ENCODE measurements at places on chromosomes 12 and 14.

- DNase-seq = no peak
These were observed 116.7 kb upstream of the FOXN3 start for GRCh38 chr14:89533766-89534165.

GRCh38 chr12:62783881-62784280 is 151.1 kb downstream of the PPM1H start:
- no peak for DNase-seq

GRCh38 chr12:31006416-31007152 is 67.1 kb upstream of the DDX11 start:
- DNase-seq = no peak

DNA sequence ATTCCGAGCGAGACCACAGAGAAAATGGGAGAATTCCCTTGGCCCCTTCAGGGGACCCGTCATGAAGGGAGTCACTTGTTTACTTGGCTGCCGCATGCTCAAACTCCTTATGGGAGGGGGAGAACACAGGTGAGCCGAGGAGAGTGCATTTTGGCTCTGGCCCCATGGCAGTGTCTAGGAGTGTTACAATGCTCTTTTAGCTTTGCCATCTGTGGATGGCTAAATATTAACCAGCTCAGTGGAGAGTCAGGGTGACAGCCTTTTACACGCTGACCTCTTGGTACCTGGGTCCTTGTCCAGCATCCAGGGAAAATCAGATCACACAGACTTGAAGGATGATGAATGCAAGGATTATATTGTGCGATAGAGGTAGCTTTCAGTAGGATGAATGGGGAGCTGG is 146.4 kb upstream of the ATXN7L3B start:
- DNase-seq = no peak

DNA sequence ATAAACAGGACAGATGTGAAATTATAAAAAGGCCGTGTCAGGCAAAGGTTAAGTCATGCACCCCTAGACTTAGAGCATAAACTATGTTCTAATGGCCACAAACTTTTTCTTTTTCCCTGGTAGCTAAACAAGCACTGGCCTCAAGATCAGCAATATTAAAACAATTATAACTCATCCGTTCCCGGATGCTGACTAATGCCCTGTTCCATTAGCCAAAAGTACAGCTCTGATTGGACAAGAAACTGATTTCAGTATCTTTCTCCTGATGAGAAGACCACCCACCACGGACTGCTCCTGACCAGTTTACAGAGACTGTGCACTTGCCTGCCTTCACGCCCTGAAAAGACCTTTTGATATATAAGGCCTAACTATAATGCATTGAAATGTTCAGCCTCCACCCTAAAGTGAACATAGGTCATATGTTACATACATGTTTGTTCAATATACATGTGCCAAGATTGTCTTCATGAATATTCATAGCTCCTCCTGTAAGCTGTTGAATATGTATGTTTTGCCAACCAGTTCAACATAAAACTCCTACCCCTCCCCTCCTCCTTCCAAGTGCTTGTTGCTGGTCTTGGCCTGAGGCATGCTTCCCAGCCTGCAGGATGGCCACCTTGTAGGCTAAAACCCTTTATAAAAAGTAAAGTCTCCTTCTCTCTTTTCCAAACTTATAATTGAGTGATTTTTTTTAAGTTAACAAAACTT is 162.0 kb downstream of the IPO8 start:
- no peak for DNase-seq

DNA sequence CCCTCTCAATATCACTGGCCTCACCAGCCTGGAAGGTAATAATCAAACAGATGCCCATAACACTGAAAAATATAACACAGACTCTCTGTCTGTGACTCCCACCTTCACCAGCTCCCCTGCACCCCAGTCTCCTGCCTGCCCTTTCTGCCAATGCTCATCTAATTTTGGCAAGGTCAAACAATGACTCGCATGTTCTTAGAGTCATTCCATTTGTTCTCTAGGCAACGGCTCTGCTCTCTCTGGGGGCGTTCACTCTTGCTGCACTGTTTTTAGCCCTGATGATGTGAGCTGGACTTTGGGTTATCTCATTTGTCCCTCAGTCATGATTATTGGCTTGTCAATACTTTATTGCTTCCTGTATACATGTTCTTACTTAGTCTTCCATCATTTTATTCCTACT is 691.8 kb downstream of the FLRT2 start:
- no peak for DNase-seq

DNA sequence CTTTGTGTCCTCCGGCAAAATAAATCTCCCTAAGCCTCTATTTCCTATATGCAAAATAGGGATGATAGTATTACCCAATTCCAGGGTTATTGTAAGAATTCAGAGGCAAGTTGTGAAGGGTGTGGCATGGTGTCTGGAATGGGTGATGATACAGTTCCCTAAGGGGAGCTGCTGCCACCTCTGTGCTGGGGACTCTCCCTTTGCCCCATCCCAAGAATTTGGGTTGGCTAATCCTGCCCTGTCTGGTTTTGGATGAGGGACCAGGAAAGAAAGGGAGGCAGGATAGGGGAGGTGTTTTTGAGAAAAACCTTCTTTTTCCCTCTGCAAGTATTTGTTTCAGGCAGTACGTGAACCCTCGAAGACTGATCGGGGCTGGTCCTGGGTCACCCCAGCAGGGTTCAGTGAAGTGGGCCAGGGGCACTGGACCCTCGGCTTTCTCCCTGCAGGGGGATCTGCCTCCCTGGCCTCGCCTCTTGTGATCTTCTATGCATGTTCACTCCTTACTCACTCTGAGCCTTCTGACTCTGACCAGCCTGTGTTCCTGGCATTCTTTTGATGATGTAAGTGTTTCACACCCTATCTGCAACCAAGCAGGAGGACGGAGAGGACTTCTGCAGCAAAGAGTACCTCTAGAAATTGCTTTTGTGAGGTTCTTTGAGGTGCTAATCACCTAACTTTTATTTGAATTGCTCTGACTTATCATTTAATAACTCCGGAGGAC is 60.8 kb downstream of the RASSF3 start:
- no peak for DNase-seq

DNA sequence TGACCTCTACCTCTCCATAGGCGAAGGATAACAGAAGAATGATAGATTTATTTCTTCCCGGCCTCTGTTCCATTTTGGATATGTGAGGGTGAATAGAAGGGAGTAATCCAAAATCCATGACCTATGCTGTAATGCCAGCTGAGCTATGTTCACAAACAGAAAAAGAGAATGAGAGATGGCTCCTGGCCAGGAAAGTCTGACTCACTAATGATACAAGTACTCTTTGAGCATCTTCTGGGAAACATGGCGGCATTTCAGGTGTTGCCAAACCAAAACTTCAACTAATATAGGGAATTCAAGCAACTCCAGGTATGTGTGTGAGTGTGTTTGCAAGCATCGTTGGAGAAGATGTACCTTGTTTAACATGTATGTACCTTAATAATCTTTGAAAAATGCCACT is 55.1 kb downstream of the MED13L start:
- no peak for DNase-seq

DNA sequence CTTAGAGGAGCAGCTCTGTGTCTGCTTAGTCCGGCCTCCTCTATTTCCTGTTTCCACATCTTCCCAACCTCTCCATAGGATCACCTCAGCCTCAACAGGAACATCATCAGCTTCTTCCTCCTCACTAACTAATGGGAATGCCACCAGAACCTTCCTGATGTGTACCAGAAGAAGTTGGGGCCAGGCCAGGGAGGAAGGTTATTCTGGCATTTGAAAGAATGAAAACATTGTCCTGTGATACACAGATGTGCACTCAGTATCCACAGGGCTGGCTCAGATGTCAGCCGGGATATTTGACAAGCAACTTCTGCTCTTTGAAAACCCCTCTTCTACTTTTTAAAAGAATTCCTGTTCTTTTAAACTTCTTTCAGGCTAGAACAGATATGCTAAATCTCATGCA is 63.6 kb downstream of the TMEM30B start:
- DNase-seq = no peak

DNA sequence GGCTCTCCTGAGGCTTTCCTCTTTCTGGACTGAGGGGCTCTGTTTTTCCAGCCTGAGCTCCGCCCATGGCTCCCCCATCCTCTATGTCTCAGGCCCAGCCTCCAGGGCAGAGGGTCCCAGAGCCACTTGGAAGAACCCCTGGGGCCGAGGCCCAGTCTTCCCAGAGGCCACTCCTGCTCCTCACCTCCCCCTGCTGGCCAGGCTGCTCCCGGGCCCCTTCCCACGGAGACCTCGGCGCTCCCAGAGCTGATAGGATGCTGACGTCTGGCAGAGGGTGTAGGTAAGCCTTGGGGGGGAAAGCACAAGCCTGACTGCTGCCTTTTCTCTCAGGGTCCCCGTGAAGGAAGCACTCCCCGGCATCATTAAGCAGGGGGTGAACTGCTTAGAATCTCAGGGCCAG is 51.4 kb downstream of the ERH start:
- peak; percentile 87 for DNase-seq

DNA sequence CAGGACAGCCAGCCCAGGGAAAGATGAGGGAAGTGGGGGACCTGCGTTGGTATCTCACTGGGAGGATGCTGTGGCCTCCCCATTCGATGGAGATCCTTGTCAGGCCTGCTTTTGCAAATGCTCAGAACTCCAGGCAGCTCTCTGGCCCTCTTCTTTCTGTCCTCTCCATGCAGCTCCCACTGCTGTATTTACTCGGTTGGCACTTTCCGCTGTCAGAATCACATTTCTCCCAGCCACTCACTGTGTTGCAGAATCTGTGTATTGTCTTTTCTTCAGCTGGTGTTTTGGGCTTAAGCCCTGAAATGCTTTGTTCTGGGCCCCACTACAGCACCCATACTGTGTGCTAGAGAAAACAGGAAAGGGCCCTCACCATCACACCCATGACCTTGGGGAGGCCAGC is 401.1 kb downstream of the RGS6 start:
- DNase-seq = no peak

DNA sequence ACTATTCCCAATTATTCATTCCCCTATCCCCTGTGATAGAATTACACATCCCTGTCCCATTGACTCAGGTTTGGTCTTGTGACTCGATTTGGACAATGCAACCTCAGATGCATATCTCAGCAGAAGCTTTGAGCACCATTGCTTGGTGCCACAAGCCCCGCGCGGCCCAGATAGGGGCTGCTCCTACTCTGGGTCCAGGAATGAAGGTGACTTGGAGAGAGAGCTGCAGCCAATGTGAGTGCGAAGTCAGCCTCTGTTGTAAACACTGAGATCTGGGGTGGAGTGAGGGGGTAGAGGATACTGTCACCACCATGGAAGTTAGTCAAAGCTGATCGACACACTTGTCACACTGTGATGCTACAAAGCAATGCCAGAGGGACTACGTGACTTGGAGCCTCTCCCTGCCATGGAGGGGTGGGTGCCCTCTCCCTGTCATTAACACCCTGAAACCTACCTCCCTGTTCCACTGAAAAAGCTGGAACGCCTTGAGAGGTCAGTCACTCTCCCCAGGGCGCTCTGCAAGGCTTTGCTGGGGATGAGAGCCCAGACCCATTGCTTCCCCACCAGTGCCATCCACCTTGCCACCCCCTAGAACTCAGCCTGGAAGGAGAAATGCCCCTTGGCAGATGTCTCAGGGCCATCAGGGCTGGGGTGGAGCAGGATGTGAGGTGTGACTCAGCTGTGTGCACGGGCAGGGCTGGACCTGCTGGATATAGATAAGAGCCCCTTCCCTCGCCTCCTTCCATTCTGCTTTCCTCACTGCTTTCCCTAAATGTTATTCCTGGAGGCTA is 6.6 kb upstream of the PLEK2 start:
- DNase-seq = no peak

DNA sequence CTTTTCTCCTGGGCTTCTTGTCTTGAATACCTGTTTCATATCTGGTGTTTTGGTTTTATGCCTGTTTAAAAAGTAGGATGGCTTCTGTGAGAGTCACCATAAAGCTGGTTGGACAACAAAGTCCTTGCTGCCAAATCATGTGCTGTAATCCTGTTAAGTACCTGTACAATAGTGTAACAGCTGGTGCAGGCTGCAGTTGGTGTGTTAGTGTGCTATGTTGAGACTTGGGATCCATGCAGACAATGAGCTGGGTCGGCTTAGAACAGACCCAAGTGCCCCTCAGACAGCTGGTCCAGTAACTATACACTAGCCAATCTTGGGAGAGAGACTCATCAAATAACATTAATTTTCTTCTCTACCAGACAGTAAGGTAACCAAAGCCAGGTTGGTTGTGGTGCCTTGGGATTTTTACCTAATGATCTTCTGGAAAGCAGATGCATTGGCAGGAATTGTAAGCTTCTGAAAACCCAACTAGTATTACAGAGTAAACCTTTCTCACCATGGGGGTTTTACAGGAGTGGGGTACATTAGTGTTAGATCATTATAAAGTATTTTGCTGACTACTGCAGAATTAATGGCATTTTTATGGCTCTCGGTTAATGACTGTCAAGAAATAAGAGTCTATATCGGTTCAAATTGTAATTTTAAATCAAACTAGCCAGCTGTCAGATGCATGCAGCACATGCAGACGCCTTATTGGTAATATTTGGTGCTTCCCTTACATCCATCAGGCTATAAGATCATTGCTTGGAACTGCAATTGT is 231.2 kb downstream of the PDZRN4 start:
- DNase-seq = peak; percentile 50

Measured in ecto neural progenitor cell (in vitro differentiated cells).